ENCODE measurements at places on chromosomes 6 and 20.

GRCh38 chr20:51093240-51093763, 70.4 kb upstream of the KCNG1 start:
- DNase-seq: no peak

DNA sequence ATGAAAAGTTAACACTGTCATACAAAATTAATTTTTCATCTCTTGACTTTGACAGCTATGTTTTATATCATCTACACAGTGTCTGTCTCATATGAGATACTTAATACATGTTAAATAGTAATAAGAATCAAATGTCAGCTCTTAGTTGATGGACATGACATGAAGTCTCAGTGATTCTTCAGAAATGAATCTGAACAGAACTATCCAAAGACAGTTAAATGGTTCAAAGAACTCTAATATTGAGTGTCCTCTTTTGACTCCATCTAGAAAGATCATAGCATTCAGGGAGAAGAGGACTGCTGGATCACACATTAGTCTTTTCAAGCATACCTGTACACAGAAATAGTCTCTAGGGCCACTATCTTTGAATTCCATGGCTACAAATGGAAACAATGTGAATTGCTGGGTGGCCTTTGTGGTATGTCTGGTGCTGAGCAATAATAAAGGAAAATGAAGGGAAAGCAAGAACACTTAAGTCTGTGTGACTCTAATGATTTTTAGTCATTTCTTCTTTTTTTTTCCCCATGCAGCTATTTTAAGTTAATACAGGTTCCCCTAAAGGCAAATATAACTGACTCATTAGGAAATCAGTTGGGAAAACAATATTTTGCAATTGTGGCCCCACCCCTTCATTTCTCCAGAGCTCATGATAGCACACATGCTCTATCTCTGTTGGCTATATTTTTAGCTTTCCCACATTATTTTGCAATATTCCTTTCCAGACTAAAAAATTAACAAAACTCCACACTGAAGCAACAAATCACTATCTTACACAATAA, 367.5 kb downstream of the GRIK2 start:
- DNase-seq: no peak

GRCh38 chr6:137799950-137800568, 67.0 kb upstream of the TNFAIP3 start:
- no peak for DNase-seq

GRCh38 chr6:134684423-134684795, 265.5 kb downstream of the ALDH8A1 start:
- DNase-seq: no peak

DNA sequence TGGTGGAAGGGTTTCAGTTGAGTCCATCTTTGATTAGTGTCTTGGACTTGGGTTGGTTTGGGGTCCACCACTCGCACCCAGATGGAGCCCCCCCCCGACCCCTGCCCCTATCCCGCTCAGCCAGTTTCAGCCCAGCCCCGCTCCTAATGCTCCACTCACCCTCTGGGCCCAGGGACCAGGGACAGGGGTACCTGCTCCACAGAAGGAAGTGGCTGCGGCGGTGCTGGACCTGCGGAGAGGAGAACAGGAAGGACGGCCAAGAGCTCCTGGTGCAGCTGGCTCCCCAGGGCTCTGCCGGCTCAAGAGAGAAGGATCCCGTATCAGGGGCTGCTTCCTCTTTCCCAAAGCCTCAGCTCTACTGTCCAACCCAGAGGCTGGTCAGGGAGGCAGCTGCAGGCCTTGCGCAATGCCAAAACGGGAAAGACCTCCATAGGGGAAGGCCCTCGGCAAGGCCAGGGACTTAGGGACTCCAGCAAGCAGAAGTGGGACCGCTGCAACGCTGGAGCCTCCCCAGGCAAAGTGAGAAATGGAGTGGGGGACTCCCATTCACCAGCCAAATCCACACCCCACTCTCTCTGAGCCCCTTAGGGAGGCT, at the start of gene SIGLEC1:
TSS of gene SIGLEC1 (minus strand) at position 322 of the 595 bp plus-strand sequence. CDS start 5,472 bp downstream, outside the sequence.
- DNase-seq: no peak

DNA sequence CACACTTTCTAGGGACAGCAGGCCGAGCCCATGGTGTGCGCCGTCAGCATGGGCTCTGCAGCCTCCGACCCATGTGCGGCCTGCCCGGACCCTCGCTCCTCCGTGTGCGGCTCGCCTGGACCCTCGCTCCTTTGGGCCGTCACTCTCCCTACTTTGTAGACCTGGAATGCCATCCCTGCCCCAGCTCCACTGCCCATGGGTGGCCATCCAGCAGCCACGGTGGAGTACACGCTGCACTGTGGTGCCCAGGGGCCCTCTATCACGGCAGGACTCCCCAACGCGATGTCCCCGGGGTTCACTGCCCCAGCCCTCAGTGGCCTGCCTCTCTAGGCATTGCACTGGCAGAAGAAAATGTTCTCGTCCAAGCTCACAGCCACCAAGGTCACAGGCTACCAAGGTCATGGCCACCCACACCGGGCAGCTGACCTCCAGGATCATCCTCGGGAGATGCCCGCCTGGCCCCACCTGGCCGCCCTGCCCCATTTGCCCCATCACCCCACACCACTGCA, 24.1 kb upstream of the MRGBP start:
- DNase-seq: no peak

DNA sequence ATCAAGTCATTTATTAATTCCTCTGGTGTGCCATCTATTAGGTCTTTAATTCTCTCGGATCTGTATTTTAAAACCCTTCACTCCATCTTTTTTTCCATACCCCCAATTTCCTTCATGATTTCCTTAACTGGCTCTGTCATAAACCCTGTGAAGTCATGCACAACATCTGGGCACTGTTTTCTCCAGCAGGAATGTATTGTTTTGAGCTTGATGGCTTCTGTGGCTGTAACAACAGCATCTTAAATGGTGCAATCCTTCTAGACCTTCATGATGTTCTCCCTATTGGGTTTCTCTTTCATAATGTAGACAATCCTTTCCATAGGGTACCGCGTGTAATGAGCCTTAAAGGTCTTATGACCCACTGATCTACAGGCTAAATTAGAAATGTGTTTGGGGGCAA, 29.0 kb downstream of the CDK19 start:
- no peak for DNase-seq

DNA sequence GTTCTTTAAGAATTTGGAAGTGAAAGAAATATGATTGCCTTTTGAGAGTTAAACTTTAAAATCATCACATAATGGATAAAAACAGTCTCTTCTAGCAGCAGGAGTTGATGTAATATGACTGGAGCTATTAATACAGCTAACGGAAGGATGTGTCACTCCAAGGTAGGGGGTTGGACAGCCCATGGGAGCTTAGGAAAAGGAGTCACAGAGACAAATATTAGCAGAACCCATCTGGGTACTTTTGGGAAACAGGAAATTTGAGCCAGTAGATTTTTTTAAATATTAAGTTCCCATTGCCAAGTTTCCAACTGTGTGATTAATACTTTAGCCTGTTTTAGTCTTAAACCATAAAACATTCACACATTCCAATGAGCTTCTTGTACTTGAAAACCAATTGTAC, 164.7 kb upstream of the RIMS1 start:
- DNase-seq: no peak

GRCh38 chr6:120966321-120966720, 368.0 kb downstream of the TBC1D32 start:
- no peak for DNase-seq

- DNase-seq: no peak
Observed at GRCh38 chr20:25269833-25270170, 21.9 kb downstream of the PYGB start.

DNA sequence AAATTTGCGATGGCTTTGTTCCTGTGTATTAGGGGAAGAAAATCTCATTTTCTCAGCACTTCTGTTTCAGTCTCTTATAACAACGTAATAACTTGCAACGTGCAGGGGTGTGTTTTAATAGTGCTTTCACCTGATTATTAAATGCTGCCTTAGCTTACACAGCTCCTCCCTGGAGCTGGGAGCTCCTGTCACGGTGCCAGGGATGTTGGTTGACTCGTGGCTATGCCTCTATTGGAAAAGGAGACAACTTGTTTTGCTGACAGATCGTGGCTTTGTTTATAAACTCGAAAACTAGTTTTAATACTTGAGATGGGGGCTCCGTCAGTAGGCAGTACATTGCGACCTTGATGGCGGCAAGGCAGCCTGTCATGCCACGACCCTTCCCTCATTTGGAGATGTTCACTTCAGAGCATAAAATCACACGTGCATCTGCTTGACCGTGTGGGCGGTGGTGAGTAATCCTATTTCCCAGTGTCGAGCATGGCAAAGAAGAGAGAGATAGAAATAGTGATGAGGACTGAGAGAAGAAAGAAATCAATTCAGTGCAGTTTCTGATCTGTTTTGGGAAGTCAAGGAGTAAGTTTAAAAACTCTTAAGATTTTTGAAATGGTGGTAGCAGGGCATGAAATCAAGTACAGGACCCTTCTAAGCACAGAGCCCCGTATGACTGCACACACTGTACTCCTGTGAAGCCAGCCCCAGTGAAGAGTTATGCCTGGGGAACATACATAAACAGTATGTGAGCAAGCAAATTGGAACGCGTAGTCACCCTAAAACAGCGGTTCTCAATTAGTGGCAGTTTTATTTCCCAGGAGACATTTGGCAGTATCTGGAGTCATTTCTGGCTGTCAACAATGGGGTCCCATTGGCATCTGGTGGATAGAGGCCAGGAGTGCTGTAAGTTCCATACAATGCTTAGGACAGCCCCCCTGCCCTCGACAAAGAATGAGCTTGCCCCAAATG, 147.2 kb downstream of the DOK5 start:
- DNase-seq: no peak

- DNase-seq: no peak
Observed at GRCh38 chr6:122264557-122264956, 134.9 kb upstream of the HSF2 start.

- DNase-seq: no peak
Observed at GRCh38 chr20:49427751-49428518, 54.5 kb downstream of the KCNB1 start.

GRCh38 chr6:96089173-96089572, 73.4 kb downstream of the FUT9 start:
- DNase-seq: no peak

- no peak for DNase-seq
Observed at GRCh38 chr6:16162003-16162402, 33.1 kb downstream of the MYLIP start.

- no peak for DNase-seq
Observed at GRCh38 chr6:160028487-160029275, 59.8 kb downstream of the IGF2R start.

DNA sequence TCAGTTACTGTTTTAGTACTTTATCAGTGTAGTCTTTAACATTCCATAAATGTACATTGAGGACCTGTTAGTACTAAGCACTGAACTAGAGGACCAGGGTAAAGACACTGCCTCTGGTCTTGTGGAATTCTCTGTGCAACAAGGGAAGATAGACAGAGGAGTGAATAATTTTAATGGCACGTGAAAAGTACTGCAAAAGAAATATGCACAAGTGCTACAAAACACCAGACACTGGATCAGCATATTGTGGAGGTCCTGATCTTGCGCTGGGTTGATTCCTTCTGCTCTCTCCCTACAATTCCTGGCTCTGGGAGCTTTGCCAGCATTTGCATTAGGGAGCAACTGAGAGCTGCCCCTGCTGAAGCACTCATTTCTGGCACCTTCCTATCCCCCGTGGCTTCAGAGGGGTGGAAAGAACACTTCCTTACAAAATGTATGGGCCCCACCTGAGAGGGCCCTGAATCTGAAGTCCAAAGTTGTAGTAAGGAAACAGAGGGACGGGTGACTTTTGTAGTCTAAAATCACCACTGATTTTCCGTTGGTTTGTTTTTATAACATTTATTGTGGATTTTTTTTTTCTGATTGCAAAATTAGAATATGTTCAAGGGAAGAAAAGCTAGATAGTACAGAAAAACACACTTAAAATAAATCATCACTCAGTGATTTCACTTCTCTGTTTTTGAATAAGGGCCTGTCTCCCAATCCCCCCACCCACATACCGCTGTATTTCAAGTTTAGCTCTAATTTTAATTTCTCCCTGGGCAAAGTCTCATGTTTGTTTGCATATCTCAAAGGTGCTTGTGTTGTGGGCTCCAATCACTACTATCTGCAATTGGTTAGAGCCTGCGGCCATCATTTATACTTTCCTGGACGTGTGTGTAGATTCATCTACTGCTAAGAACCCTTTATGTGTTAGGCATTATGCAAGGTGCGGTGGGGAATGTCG, 4.9 kb downstream of the PKIG start:
- no peak for DNase-seq

- peak; percentile 94 for DNase-seq
Observed at GRCh38 chr6:16759646-16760515, 1.4 kb downstream of the ATXN1 start.

DNA sequence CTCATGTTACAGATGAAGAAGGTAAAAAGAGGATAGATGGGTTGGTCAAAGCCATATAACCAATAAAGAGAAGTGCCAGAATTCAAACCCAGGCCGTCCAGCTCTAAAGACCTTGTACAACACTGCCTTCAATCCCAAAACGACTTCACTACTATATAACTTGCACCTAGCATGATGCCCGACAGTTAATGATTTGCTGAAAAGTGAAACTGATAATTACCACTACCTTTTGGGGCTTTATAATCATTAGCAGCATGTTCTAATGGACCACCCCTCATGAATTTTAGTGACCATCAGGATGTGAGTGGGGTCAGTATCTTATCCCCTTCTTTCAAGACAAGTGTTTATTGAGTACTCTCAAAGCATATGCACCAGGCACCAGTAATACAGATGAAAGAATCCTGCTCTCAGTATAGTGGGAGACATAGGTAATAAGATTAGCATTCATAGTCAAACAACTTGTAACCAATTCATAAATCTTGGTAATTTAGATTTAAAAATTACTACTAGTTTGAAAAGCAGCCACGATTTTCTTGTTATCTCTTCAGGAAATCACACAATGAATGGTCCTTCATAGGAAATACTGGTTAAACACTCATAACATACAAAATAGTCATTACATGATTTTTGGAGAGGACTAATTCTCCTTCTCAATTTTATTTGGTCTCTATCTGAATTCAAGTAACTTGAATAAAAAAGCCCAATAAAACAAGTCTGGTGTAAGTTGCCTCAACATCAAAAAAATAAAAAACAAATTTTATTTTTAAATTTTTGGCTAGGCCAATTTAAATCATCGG, 98.0 kb downstream of the EPB41L2 start:
- DNase-seq: no peak

- DNase-seq: peak; percentile 70
Observed at GRCh38 chr6:6543181-6543879, 45.2 kb upstream of the LY86 start.

Data from retina (tissue), 1 donor.